GM19239 (cell line): ENCODE measurements at places on chromosomes 12 and 14.
A peak's percentile ranks its signal among the peaks of the same experiment; 100 is the strongest.

GRCh38 chr12:17954788-17955187, 135.2 kb downstream of the RERGL start:
- no peak for DNase-seq

GRCh38 chr14:104795781-104796686, 486 bp upstream of the AKT1 start:
- DNase-seq, result peak; percentile 95

- DNase-seq, result no peak
Observed at GRCh38 chr12:121797937-121798786, 4.7 kb upstream of the RHOF start.

DNA sequence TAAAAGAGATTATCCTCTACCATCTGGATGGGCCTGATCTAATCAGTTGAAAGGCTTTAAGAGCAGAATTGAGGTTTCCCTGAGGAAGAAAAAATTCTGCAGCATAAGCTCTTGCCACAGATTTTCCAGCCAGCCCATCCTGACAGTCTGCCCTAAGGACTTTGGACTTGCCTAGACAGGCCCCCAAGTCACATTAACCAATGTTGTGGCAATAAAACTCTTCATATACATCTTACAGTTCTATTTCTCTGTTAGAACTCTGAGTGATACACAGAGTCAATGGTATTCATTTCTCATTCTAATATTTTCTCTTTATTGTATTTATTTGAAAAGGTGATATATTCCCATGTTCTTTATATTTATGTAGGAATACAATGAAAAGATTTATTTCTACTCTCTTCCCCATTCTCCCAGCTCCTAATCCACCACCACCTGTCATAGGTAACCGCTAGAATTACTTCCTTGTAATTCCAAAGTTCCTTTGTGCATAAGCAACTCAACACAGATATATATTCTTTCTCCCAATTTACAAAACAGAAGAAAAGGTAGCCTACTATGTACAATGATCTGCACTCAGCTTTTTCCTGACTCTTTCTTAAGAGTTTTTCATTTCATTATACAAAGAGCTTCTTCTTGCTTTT, 182.1 kb downstream of the CAPZA3 start:
- no peak for DNase-seq

DNA sequence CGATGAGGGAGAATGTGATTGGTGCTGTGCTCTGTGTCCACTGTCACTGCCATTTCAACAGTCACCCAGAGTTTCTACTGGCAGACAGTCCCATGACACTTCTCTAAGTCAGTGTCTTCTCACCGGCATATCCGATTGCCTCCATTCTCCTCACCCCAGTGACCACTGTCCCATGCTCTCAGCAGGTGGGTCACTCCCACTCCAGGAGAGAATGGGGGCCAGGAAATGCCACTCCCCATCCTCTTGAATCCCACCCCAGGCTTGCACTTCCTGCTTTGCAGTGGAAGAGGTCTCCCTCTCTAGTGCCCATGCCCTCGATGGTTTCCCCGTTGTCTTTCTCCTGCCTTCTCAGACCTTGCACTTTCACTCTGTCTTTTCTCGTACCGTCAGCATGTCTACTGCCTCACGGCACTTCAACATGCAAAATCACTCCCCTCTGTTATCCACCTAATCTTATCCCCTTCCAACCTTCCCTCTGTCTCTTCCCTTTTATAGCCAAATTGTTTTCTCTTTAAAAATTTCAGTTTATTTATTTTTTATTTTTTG, 2.2 kb upstream of the EP400 start:
- no peak for DNase-seq

DNA sequence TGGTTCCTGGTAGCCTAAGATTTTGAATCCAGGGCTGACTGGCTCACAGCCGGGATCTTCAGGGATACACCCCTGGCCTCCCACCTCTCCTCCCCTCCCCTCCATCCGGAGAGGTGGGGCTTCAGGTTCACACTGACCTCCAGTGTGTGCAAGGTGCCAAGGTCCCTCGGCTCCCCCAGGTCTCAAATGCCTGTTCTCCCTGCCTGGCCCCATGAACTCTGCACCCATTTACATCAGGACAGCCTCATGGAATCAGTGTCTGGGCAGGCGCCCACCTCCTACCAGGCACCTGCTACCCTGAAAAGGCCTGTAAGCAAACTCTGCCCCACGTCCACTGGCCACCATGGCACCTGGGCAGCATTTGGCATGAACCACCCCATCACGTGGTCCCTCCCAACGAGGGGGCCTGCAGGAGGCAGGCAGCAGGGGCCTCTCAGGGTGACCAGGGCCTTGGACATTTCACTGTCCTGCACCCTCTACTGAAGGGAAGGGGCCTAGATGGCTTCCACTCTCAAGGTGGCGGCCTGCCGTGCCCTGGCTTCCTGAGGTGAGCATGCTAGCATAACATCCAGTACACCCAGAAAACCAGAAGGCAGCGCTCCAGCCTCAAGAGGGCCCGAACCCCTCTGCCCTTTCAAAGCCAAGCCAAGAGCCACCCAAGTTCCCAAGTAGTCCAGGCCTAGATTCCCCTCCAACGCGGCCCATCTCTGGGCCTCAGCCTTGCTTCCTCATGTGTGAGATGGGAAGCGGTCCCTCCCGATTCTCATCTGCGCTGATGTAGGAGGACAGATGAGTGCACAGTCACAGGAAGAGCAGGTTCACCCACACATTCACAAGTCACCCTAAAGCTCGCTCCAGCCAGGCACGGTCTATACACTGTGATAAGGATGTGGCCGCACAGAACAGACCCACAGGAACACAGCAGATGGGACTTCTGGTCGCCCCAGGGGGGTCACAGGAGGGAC, 37.3 kb downstream of the CCDC85C start:
- no peak for DNase-seq

DNA sequence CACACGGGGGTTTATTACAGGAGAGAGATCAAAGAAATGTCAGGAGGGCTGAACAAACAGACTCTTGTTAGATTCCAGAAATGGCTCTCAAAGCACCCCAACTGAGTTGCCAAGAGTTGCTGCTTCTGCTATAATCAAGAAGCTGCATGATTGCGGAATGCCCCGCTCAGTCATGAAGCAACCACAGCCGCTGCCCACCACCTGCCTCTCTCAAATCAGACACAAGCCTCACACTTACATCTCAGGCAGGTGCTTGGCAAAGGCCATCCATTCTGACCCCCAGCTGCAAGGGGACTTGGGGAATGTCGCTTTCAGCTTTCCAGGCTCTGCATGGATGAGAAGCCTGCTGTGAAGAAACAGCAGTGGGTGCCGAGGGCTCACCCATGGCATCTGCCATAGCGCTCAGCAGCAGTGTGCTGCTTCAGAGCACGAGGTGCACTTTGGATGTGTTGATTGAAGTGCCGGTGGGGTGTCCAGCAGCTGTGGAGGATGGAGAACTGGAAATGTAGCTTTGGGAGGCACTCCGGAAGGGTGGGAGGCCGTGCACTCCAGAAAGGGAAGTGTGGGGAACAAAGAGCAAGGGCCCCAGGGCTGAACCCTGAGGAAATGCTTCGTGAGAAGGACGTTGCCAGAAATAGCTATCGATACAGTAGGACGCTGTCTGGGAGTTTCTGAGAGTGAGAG, 37.7 kb downstream of the LRRC74A start:
- no peak for DNase-seq

GRCh38 chr12:3559601-3560294, 68.7 kb downstream of the PRMT8 start:
- DNase-seq, result no peak

DNA sequence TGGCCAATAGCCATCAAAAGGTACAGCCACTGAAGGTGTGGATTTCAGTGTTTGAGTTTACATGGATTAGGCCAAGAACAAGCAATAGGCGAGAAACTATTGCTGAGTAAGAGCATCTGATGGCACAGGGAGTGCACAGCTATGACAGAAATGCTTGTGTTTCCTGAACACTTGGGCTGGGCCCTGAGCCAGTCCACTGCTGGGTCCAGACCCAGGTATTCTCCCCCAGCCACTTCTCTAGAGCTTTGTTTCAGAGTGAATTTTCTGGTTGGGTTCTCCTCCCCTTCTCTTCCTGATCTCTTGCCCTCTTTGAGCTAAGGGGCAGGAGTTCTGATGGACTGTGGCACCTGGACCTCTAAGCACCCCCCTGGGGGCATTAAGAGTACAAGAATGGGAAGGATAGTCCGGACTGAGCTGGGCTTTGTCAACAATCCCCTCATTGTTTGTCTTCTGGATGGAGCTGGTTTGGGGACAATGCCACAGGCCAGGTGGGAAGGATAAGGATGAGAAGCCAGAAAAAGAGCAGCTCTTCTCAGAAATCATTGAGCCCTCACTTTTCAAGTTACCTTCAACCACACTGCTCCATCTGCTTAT, 8.3 kb downstream of the HOXC5 start:
- DNase-seq, result no peak
